ENCODE measurements at places on chromosomes 12 and 14.

DNA sequence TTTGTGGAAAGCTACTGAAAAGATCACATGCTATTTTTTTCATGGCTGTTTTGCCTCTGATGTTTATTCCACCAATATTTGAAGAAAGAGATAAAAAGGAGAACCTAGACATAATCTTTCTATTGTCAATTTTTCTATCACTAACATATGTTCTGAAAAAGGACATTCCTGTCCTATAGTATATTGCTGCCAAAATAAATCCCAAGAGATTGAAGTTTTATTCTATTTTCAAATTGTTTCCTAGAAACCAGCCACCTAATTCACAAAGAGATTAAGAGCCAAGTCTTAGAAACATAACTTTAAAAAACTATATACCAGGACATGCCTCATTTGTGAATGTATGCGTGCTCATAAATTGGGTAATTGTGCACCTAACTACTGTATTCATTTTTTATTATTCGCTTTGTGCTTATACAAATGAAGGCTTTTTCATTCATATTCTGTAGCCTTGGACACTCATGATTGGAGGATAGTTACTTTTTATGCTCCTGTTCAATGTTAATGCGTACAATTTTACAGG lies 200.7 kb downstream of the FUT8 start:
- no peak for DNase-seq

DNA sequence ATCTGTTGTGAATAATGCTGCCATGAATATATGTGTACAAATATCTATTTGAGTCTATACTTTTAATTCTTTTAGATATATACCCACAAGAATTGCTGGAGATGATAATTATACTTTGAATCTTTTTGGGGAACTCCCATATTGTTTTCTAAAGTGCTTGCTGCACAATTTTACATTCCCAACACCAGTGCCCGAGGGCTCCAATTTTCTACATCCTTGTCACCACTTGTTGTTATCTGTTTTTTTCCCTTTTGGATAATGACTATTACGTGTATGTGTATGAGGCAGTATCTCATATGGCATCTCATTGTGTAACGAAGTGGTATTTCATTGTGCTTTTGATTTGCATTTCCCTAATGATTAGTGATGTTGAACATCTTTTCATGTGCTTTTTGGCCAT lies 127.1 kb downstream of the SUDS3 start:
- DNase-seq: no peak

DNA sequence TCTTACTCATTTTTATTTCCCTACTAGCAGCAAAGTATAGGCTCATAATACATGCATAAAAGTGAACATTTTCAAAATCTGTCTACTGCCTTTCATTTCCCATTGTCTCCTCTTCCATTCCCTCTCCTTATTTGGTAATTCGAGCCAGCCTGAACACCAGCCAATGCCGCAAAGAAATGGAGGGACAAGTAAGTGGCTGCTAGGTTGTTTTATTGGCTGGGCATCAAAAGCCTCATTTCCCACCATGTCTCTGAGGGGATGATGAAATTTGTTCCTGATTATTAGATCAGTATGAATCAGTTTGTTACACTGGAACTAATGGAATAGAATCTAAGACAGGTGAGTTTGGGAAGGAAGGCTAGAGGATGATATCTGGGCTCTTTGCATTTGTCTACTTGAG lies 143.5 kb downstream of the KCNA5 start:
- no peak for DNase-seq

DNA sequence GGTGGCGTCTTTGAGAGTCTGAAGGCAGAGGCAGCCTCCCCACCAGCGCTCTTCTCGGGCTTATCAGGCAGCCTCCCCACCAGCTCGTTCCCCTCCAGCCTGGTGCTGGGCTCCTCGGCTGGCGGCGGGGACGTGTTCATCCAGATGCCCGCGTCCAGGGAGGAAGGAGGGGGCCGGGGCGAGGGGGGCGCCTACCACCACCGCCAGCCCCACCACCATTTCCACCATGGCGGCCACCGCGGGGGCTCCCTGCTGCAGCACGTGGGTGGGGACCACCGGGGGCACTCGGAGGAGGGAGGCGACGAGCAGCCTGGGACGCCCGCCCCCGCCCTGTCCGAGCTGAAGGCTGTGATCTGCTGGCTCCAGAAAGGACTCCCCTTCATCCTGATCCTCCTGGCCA lies 11.8 kb downstream of the RNFT2 start:
- DNase-seq: no peak

DNA sequence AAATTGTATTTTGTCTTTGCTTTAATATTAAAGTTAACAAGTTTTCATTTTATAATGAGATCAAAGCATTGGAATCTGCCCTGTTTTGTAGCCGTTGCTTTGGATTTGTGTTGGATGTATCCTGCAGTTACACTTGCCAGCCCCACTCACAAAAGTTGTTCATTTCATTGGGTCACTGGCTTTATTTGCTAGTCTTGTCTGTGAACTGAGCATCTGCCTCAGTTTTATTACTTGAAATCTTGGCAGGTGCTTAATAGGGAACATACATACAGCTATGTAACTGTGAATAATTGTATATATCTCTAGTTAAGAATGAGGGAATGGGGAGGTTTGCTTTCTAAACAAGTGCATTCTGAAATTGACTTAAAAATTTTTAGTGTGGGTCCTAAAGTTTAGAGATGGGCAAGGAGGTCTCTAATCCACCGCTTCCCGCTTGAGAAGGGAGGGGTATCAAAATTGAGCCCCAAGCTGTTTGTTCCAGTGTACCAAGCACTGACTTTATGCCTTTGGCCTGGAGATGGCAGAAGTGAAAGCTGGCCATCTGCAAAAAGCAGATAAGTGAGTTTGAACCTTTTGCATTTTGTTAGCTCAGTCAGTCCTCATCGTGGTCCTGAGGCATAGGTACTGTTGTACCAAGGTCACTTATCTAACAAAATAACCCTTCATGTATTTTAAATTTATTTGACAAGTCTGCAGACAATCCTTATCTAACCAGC lies 9.3 kb downstream of the EIF5 start:
- DNase-seq: no peak

DNA sequence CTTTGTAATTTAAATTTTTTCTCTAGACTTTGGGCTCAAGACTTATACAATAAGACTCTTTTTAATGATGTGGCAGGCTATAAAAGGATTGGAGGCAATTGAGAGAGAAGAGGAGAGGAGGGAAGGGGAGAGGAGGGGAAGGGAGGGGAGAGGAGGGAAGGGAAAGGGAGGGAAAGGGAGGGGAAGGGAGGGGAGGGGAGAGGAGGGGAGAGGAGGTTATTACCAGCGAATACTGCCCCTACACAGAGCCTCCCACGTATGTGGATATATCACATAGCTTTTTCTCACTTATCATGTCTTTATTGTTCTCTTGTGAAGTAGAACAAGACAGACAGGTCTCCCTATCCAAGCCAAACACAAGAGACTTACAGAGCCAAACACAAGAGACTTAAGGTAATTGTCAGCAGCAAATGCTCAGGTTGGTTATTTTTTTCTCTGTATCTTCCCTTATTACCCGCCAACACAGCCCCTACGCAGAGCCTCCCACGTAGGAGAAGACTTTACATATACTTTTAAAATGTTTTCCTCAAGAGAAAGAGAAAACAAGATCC lies 63.1 kb downstream of the DRAM1 start:
- no peak for DNase-seq

GRCh38 chr14:75612157-75612556 lies 33.7 kb downstream of the FLVCR2 start:
- no peak for DNase-seq

DNA sequence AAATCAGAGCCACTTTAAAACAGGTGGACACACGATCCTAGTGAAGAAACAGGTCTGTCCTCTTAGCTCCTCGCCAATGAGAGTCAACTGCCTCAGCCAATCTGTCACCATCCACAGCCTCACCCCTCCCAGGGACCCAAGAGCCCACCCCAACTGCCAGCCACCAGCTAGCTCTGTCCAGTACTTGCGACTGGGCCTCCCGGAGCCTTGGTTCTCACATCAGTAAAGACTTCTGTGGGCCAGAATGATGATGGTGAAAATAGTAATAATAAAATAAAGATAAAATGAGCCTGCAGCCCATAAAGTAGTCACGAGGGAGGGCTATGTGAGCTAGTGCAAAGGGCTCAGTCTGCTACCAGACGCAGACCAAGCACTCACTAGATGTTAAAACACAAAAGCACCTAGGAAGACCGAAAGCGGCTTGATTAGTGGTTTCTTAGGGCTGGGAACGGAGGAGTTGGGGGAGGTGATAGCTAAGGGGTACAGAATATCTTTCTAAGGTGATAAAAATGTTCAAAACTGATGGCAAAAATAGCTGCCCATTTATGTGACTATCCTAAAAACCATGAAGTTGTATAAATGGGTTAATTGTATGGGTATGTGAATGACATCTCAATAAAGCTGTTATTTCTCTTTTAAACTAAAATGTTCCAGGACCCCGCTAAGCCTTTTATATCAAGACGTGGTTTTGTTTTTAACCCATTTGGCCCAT lies 39.8 kb downstream of the ACTN1 start:
- DNase-seq: no peak

GRCh38 chr14:69483765-69484443 lies 624 bp upstream of the PLEKHD1 start:
- DNase-seq: no peak

- peak; percentile 36 for DNase-seq
Measured at GRCh38 chr12:108565976-108566375, 3.6 kb downstream of the ISCU start.

- DNase-seq: no peak
Measured at GRCh38 chr12:130288206-130288605, 49.5 kb upstream of the PIWIL1 start.

GRCh38 chr14:66955159-66955558 lies 234.1 kb upstream of the GARIN2 start:
- no peak for DNase-seq

- no peak for DNase-seq
Measured at GRCh38 chr12:101076921-101077320, 133.1 kb downstream of the SLC5A8 start.

DNA sequence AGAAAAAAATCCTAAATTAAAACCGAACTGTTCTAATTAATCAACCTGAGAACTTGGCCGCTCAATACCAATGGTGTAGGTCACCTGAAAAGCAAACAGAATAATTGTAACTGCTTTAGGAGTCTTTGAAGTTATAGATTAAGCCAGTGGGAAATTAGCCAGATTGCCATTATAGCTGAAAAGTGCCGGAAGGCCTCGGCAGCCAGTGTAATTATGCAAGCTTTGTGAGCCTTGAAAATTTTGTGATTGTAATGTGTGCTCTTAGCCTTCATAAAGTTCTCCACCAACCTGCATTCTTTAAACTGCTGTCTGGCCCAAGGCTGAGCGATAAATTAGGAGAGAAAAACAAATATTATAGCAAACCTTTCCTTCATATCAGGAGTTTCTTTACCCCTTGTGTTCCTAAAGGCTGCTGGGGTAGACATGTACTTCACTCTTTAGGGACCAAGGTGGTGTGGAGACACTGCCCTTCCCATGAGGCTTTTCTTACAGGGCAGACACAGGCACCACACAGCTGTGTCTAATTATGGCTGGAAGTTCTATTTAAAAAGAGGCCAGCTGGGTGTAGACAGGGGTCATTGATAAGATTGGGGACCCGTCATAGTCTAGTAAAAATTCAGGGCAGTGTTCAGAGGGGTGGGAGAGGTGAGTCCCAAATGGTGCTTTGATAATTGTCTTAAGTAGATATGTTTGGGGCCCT lies 991.2 kb downstream of the FLRT2 start:
- no peak for DNase-seq

- DNase-seq: no peak
Measured at GRCh38 chr14:44564908-44565307, 57.8 kb upstream of the FSCB start.

DNA sequence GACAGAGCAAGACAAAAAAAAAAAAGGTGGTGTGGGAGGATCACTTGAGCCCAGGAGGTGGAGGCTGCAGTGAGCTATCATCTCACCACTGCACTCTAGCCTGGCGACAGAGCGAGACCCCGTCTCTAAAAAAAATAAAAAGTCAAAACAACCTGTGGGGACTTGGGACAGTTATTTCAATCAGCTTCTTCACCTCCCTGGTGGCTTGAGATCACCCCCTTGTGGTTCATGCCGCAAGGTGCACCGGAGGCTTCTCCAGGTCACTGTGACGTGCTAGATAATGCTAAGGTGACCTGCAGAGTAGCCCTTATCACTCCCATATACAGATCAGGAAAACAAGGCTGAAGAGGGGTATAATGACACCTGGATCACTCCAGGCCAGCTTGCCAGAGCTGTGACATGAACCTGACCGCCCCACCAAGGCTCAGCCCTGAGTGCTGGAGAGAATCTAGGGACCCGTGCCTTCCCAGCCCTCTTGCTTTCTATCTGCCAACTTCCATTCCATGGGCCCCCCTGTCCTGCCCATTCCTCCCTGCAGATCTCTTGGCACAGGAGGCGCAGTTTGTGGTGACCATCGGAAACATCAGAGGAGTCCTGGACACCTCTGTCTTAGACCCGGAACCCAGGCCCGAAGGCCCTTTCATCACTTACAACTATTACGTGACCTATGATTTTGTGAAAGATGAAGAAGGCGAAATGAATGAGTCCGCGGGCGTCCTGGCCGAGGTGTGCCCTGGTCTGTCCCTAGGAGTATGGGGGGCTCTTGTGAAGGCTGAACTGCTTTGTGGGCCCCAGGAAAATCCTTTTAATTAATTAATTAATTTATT lies 8.1 kb downstream of the LRRC43 start:
- peak; percentile 36 for DNase-seq

DNA sequence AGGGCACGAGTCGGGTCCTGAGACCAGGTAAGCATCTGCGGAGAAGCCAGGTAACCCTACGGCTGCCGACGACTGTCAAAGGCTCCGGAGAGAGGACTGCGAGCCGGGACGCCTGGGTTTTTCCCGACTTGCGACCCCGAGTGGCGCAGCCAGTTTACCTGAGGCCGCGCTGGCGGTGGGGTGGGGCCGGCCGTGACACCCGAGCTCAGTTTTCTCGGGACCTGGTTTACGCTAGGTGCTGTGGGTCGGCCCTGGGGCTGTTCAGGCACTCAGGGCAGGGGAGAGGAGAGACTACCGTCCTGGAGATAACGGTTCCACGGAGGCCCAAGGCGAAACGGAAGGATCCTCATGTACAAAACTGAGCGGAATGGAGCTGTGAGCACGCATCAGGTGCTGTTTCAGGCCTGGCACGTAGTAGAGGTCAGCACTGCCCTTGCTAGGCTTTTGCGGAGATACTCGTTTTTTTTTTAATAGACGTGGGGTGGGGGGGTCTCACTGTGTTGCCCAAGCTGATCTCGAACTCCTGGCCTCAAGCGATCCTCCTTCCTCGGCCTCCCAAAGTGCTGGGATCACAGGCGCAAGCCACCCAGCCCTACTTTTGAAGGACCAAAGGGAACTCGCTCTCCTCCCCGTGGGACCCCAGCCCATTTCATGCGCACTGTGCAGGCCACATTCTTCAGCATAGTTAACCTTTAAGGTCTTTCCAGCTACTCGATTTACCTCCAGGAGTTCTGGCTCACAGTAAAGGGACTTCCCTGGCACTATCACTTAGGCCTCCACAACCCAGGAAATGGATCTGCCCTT lies 471 bp downstream of the MTRFR start:
- DNase-seq: no peak

GRCh38 chr12:14931359-14931758 lies 7.0 kb downstream of the ERP27 start:
- no peak for DNase-seq

DNA sequence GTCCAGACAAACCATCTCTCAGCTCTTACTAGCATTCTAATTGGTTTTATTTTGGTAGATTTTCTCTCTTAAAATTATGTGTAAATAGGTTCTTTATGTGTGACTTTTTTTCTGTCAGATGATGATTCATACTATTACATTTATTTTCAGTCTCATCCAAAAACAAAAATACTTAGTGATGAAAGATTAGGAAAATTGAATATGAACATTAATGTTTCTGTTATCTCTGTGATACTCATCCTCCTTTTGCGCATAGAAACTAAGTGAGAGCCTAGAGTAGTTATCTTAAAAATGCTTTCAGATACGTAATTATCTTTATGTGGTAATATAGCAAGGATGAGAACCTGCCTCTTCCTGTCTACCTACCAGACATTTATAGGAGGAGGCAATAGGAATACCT lies 84.1 kb upstream of the MON2 start:
- no peak for DNase-seq
